ENCODE measurements at places on chromosomes 7 and 10.

DNA sequence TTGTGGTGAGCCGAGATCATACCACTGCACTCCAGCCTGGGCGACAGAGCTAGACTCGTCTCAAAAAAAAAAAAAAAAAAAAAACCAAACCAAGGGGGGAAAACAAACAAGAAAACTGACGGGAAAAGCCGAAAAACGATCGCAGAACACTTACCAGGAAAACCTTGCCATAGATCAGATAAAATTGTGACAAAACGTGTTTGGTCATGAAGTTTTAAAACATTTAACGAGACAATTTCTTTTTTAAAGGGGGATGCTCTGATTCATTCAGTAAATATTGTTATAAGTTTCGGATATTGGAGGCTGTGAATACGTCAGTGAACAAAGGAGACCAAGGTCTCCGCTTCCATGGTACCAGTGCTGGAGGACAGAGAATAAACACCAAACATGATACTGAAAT is 77.3 kb downstream of the ARMC3 start:
- DNase-seq = no peak

DNA sequence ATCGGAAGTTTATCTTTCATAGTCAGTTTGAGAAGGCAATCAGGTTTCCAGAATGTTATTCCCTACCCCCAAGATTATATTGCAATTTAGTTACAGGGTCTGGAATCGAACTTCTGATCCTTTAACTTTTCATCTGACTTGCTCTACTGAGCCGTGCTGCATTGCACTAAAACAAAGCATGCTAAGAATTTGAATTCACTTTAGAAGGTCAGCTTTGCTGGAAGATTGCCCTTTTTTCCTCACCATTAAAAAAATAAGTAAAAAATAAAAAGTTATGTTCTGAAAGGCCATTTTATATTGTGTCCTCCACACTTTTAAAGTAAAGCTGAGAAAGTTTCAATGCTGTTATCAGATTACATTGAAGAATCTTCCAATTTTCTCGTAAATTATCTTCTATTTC is 388.8 kb upstream of the PHF14 start:
- DNase-seq = no peak

DNA sequence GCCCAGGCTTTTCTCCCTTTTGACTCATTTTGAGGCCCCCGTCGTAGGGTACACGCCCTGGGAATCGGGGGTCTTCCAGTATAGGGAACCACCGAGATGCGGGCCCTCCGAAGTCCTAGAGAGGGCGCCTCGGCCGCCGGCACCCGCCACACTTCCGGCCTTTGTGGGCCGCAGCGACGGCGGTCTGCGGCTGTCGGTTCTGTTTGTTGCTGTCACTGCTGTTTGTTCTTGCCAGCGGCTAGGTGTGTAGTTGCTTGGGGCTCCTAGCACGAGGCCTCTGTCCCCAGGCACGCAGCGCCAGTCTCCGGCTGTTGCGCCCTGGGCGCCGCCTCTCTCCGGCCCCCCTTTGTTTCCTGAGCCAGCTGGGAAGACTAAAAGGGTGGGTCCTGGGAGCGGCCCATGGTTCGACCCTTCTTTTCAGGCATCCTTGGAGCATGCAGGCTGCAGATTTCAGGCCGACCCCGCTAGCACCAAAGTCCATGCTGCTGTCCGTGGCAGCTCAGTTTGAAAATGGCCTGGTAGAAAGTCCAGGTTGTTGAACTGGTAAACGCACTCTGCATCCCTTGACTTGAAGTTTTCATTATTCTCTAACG is 17.8 kb upstream of the ZKSCAN1 start:
- no peak for DNase-seq

DNA sequence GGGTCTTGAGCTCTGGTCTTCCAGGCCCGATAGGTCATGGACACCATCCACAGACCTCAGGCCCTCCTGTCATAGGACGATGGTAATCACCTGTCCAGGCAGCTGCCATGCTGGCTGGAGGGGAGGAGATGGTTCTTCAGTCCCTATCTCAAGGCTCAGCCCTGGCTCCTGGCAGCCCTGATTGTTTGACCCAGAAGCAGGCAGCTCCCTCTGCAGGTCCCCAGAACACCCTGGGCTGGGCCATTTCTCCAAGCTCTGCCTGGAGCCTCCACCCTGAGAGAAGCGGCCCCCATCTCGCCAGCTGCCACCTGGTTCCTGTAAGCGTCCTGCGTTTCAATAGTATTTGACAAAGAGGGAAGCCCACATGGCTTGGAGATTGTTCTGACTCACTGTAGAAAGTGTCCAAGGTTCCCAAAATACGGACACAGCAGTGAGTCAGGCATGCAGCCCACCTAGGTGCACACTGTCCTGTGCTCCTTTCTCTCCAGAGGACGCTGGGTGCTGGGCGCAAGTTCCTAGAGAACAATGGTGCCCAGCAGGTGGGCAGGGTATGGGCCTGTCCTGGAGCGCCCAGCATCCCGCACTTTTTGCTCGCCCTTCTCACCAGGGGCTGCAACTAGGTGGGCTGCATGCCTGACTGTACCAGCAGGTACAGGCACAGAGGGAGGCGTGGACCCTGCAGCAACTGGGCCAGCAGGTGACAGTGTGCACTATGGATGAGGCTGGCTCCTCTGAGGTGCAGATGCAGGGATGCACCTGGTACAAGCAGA is 72.4 kb upstream of the EBF3 start:
- no peak for DNase-seq

DNA sequence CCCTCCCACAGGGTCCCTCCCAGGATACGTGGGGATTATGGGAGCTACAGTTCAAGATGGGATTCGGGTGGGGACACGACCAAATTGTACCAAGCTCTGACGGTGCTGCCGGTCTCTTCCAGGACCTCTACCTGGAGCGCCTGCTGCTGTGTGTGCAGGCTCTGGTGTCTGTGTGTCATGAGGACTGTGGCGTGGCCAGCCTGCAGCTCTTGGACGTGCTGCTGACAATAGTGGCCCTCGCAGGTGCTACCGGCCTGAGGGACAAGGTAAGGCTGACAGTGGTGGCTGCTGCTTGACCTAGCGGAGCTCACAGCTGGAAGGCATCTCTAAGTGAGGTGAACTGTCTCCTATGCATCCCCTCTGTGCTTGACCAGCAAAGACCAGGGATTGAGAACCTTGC is 34.5 kb upstream of the PRKAR1B start:
- DNase-seq = no peak

DNA sequence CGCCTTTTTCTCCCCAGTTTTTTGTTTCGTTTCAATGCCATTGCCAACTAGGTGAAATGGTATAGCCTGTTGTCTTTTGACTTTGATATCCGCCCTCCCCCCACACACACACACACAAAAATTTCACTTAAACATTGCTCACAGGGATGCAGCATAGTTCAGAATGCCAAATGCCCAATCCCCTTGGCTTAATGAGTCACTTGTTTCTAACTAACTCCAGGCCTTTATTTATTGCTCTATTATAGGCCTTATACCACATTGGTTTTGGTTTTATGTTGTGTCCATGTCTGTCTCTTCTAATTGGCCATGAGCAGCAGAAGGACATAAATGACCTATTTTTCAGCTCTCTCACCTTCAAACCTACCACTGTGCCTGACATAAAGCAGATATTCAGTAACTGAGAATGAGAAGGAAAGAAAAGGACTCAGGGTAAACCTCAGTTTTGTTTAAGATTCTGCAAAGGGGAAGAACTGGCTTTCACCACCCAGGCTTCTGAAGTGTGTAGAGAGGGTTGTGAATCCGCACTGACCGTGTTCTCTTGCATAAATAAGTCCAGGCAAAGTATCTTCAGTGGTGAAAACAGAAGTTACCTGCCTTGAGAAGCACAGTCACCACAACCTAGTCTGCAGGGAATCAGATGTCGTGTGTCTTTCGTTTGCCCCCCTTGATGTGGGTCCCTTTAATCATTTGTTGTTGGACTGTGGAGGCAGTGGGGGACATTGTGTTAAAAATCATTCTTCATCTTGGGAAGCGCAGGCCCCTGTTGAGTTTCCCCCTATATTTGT is 139.8 kb downstream of the CELF2 start:
- DNase-seq = no peak

DNA sequence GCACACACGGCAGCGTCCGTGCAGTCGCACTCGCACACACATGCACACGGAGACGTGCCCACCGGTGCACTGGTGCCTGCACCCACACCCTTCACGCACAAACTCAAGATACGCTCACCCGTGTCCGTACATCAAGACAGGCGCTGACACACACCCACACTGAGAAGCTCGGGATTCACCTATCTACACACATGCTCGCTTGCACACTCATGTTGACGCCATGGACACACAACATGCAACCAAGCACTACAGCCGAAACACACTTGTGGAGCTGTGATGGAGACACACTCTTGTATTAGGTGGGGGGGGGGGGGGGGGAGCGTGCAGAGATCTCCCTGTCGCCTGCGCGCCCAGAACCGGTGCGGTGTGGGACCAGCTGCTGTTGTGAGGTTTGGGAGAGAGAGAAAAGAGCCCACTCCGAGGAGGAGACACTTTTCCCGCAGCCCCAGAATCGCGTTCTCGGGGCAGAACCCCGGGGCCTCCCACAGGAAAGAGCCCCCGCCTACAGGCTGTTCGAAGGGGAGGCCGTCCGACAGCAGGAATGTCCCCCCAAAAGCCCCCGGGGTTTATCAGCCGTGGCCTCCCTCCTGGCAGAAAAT is 605 bp upstream of the NFKB2 start:
- no peak for DNase-seq

DNA sequence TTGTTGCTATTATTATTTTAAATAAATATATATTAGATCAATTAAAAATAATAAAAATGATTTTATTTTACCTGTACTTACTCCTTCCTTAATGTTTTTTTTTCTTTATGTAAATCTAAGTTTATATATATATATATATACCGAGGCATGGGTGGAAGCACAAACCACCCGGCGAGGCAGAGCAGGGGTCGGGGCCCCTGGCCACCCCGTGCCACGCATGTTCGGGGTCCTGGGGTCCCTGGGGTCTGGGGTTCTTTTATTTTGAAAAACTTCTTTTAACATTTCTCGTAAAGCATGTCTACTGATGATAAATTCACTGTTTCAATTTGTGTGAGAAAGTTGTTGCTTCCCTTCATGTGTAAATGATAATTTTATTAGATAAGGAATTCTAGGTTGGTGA is 976.1 kb downstream of the REEP3 start:
- DNase-seq = no peak

GRCh38 chr10:78070726-78071125 is 37.1 kb downstream of the RPS24 start:
- DNase-seq = no peak

GRCh38 chr7:29318853-29319718 is 124.5 kb downstream of the CHN2 start:
- no peak for DNase-seq

DNA sequence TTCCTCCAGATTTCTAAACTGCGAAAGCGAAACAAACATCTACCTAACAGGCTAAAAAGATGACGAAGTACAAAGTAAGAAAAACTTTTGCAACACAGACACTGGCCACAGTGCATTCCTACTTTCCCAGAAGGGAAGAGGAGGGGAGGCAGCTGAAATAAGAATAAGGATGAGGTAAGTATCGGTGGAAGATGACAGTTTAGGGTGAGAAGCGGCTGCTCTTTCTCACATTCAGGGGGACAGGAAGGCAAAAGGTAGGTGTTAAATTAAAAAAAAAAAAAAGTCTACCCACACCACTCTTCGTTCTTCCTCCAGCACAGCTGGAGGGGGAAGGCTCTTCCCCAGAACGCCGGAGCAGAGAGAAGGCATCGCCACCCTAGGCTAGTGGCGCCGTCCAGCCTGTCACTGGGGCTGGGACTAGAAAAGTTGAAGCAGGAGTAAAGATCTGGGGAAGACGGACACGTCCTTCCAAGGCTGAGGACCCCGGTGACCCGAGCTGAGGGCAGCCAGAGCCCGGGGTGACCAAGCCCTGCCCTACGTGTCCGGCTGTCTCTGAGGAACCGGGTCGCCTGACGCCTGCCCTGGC is 846 bp downstream of the DNAJC1 start:
- peak; percentile 93 for DNase-seq

DNA sequence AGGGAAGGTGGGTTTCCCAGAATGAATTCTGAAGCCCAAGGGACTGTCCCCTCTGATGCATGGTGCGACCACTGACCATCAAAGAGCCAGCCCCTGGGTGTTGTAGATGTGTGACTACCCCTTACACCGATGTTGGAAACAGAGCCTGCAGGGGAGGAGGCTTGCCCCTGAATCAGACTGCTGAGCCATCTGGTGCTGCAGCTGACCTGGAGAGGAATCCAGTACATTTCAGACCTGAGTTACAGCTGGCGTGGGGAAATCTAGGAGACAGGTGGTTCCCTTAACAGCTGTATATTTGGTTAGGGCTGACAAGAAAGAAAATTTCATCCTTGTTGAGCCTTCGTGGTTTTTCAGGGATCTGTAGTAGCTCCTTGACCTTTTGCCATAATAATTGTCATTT is 195.5 kb downstream of the CELF2 start:
- DNase-seq = no peak

GRCh38 chr10:13631594-13631993 is 44.8 kb downstream of the PRPF18 start:
- no peak for DNase-seq

GRCh38 chr7:133295484-133295883 is 42.6 kb downstream of the EXOC4 start:
- DNase-seq = no peak

- DNase-seq = no peak
Observed at GRCh38 chr7:111801277-111801676, 239.0 kb upstream of the IMMP2L start.

GRCh38 chr7:30848121-30848855 is 63.4 kb upstream of the AQP1 start:
- no peak for DNase-seq

DNA sequence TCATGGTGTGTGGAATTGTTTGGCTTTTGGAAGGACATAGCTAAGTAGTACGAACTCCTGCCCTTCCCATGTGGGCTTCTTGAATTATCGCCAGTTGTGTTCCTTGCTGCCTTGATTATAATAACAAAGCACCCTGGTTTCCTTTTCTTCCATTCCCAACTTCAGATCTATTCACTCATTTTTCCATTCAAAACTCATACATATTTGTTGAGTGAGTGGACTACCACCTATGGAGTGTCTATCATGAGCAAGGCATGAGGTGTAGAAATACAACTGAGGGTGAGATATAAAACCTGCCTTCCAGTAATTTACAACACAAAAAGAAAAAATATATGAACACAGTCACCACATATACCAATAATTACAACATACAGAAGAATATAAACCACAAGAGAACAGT is 4.9 kb upstream of the COL17A1 start:
- DNase-seq = no peak

DNA sequence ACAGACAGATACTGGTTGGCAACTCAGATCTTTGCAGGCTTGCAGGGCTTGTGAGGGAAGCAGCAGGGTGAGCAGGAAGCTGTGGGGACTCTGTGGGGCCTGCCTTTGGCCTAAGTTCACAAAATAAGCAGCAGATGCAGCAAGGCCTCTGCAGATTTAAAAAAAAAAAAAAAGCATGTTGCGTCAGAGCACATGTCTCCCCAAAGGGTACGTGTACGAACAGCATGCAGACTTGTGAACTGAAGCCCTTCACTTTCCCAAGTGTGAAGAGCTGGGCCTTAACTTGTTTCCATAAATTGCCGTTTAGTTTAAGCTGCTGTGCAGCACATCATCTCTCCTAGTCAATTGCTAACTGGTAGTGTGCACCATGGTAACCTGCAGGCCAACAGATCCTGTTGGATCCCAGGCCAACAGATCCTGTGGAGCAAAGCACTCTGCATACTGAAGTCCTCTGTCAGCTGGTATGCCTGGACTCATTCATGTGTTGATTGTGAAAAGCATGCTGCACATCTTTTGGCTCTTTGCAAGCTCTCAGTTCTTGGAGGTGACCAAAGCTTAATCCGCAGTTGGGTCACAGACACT is 10.8 kb upstream of the XPNPEP1 start:
- DNase-seq = no peak

GRCh38 chr10:124746992-124747391 is 2.8 kb upstream of the FAM53B start:
- DNase-seq = no peak

GRCh38 chr7:102287111-102287980 is 678 bp downstream of the SH2B2 start:
- DNase-seq = no peak

Measured in esophagus muscularis mucosa (tissue), 4 donors.